NCI-H1436 treated with DMSO at 0.1 percent for 48 hours (cell line): ENCODE measurements at places on chromosomes 5 and 9.

DNA sequence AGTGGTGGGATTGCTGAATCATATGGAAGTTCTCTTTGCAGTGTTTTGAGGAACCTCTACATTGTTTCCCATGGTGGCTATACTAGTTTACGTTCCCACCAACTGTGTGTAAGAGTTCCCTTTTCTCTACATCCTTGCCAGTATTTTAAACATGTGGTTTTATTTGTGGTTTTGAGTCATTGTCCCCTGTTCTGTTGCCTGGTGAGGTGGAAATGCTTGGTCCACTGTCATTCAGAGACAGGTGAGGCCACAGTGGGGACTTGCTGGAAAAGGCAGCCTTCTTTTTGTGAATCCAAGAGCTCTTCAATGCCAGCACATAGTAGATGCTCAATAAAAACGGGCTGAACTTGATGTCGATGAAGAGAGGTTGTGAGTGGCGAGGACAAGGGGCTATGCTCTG, 44.2 kb downstream of the SH3PXD2B start:
- DNase-seq, result no peak

DNA sequence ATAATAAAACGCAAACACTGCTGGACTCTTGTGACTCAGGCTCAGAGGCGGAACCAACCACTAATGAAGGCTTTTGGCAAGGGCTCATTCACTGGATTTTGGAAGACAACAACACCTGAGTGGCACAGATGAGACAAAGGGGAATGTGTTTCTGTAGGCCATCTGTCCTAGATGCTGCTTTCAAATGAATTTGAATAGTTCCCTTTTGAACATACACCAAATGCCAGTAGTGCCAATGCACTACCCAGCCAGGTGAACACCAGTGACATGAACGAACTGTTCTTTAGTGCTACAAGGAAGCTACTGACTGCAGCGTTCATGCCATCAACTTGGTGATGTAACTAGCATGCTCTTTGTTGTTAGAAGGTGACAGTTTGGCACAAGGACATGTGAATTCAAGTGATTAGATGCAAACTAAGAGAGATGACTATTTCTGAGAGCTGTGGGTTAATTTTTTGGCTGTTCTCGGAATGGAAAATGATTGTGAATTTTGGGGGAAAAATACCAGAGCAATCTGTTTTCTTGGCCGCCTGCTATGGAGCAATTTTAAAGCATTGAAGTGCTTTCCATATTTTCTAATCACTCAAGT, 173.7 kb downstream of the SLC24A2 start:
- no peak for DNase-seq

DNA sequence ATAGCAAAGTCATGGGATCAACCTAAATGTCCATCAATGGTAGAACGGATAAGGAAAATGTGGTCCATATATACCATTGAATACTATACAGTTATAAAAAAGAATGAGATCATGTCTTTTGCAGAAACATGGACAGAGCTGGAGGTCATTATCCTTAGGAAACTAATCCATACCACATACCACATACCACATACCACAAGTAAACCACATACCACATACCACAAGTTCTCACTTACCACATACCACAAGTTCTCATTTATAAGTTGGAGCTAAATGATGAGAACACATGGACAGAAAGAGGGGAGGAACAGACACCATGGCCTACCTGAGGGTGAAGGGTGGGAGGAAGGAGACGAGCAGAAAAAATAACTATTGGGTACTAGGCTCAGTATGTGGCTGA, 154.6 kb upstream of the GHR start:
- no peak for DNase-seq

- DNase-seq, result no peak
Measured at GRCh38 chr5:54639621-54640020, 122.1 kb downstream of the SNX18 start.

DNA sequence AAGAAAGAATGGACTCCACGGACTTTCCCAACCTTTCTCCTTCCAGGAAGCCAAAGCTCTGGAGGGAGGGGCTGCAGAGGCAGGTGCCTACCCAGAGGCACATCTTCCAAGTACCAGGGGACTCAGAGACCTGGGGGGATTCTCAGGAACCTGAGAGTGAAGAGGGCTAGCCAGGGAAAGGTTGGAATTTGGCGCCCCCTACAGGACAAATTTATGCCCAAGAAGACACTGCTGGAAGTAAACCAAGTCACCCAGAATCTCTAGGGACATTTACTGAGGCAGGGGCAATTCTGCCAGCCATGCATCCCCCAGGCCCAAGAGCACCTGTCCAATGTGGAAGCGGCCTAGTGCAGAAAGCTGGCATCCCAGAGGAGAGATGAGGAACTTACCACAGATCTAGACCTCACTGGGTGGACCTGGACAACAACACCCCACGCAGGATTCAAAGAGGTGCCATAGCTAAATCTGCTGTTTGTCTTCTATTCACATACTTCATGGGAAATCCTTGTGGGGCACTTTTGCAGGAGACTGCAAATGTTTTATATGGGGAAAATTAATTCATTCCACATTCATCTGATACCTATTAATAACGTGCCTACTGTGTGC, 25.9 kb upstream of the IDNK start:
- no peak for DNase-seq

DNA sequence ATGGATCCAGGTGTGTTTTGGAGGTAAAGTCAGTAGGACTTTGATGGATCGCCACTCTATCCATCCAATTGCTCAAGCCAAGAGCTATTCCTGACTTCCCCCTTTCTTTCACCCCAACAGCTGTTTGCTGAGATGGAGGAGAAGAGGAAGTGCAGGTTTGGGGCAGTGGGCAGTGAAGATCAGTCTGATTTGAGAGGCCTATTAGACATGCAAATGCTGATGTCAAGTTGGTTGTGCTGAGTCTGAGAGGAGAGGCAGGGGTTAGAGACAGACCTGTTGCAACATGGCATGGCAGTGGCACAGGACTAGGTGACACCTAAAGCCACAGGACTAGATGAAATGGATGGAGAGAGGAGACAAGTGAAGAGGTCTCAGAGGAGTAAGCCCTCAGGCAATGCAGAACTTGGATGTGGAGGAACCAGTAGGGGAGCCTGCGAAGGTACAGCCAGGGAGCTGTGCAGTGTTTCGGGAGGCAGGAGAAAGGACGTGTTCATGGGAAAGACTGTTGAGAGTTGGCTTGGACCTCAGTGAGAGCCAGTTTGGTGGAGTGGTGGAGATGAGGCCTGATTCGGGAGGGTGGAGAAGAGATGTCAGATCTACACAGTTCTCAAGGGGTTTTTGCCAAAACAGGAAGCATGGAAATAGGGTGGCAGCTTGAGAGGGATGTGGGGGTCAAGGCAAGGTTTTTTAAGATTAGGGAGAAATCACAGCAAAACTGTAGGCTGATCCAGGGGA, 175.0 kb downstream of the MACROH2A1 start:
- DNase-seq, result no peak

GRCh38 chr5:73899055-73899454, 273.1 kb downstream of the ARHGEF28 start:
- no peak for DNase-seq

DNA sequence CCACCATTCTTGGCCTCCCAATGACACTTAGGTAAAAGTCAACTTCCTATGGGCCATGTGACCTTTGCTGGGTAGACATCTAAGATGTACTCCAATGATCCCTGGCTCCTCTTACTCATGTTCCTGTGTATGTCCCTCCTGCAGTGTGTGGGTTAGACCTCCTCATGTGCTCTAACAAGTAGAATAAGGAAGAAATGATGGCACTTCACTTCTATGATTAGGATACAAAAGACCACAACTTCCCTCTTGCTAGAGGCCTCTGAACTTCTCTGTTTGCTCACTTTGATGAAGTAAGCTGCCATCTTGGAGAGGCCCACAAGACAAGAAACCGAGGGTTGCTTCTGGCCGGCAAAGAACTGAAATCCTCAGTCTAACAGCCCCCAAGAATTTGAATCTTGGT, 131.8 kb downstream of the TAF11L14 start:
- DNase-seq, result no peak

GRCh38 chr9:99162759-99163364, 57.9 kb downstream of the TGFBR1 start:
- DNase-seq, result no peak

DNA sequence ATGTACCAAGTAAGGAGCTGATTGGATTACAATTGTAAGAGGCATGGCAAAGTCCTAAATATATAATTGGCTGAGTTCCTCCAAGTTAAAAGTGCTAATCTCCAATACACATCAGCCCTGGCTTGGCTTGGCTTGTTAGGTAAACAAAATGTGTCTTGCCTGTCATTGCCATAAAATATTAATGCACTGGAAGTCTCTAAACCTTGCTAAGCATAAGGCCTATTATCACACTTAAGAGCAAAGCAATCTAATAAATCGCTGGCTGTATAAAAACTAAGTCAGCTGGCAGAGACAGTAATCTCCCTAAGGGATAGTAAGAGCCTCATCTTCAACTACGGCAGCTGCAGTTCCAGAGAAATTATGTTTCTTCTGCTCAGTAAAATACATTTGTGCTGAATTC, 418.6 kb upstream of the GRAMD2B start:
- no peak for DNase-seq

- no peak for DNase-seq
Measured at GRCh38 chr9:88738709-88739108, 203.7 kb downstream of the NXNL2 start.

DNA sequence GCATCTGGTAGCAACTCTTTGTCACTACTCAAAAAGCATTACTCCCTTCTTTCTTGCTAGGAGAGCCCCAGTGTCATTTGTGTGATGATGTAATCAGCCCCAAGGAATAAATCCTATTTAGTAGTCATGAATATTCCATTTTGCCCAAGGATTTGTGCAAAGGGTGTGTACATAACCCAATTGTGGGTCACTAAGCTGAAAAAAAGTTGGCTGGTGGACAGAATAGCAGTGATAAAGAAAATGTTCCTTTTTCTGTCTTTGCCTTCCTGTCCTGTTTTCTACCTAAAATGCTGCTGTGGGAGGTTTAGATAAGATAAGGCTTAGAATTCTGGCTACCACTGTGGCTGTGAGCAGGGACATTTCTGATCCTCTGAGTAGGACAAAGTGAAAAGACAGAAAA, 223.1 kb upstream of the ITGA1 start:
- DNase-seq, result no peak

- DNase-seq, result no peak
Measured at GRCh38 chr9:133188006-133188842, 20.8 kb downstream of the OBP2B start.

DNA sequence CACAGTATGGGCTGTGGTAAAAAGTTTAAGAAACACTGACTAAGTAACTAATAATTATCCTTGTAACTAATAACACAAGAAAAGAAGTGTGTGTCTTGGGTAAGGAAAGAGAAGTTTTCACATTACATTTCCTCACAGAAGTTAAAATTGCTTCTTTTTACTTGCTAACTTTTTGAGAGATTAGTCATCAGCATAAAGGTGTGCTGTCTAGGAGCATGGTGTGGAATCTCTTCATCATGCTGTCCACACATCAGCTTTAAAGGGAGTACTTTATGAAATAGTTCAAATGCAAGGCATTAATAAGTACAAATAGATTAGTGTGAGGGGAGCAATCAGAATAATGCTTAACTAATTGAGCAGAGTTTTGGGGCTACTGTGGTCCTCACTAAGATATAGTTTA, 29.8 kb downstream of the WDR36 start:
- no peak for DNase-seq

DNA sequence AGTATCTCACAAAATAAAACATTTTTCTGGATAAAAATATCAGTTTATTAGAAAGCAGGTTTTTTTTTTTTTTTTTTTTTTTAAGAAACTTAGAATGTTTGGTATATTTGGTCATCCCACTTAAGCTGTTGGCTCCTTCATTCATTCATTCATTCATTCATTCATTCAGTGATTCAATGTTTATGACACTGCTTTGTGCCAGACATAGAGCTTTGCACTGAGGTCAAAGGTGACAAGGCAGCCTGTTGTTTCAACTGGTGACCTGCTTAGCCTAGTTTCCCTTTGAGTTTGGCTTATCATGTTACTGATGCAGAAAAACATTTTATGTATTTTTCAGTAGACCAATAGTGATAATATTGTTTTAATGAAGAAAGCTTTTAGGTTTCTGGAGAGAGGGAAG, 23.5 kb downstream of the CPEB4 start:
- no peak for DNase-seq

- DNase-seq, result no peak
Measured at GRCh38 chr5:158792186-158792585, 307.5 kb downstream of the EBF1 start.

DNA sequence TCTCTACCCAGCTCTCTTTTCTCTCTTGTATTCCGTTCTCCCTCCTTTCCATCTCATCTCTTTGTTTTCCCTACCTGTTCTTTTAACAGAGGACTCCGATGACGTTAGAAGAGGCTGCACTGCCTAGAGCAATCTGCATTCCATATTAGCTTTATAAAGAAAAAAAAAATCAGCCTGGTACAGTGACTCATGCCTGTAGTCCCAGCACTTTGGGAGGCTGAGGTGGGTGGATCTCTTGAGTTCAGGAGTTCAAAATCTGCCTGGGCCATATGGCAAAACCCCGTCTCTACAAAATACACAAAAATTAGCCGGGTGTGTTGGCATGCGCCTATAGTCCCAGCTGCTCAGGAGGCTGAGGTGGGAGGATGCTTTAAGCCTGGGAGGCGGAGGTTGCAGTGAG, 49.0 kb downstream of the DAPK1 start:
- DNase-seq, result no peak

GRCh38 chr5:143121135-143121475, 282.4 kb downstream of the NR3C1 start:
- no peak for DNase-seq

DNA sequence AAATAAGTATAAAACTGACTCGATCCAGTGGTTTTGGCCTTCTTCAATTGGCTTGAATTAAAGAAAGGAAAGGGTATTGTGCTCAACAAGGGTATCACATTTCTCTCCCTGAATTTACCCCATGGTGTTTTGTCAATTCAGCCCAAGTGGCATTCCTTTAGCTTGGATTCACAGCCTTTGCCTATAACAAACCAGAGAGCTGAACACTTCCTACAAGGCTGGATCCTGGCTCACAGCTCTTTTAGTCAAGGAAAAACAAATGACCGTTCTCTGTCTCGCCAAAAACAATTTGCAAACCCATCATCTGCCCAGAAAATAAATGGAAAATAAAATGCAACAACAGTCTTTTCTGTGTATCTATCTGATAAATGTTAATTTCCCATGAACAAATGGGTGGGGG, 5.7 kb downstream of the ZNF366 start:
- DNase-seq, result no peak

GRCh38 chr5:165370794-165371193, 1865.4 kb downstream of the MAT2B start:
- DNase-seq, result no peak

DNA sequence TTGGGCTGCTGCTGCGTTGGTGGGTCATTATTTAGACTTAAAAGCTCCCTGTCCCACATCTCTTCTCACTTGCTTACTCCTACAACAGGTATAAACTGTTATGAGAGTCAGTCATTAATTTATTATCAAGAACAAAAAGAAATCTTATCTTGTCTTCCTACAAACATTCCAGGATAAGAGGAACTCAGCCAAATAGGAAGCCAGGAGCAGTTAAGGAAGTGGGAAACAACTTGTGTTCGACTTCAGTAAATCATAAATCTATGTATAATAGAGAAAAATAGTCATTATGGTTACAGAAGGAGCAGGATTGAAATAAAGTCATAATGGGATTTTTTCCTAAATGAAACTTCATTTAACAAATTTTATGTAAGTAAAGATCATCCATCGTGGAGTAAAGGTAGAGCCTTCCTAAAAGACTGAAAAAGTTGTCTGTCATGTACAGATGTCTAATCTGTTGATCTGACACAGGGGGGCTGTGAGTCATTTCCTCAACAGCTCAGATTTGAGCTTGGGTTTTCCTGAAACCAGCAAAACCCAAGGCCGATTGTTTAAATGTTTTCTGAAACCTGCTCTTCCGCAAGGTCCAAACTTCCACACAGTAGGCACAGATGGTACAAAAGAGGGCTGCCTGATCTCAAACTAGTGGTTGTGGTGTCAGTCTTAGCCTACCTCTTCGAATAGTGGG, 25.3 kb upstream of the LRRTM2 start:
- no peak for DNase-seq

- no peak for DNase-seq
Measured at GRCh38 chr9:21854594-21854993, 52.2 kb downstream of the MTAP start.
